ENCODE measurements at places on chromosomes 1 and 21.

DNA sequence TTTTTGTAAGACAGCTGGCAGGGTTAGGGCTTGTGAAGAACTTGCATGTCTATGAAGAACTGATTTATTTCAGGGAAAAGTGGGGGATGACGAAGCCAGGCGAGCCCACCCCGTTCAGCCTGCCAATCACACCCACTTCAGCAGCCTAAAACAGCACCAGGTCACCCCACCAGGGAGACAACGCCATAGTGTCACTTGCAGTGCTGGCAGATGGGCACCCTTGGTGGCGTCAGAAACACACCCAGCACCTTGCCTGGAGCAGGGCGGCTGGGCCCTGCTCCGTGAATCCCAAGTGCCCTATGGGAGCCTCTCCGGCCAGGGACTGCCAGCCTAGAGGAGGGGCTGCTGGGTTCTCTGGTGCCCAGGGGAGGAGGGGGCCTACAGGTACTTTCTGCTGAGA, 5.0 kb upstream of the NADK start:
- DNase-seq, result no peak

GRCh38 chr1:53304527-53304926, 23.3 kb downstream of the LRP8 start:
- no peak for DNase-seq

GRCh38 chr1:59635097-59635496, 179.7 kb upstream of the HOOK1 start:
- no peak for DNase-seq

GRCh38 chr1:150507912-150508864, at the start of gene ECM1:
TSS of gene ECM1 (plus strand) at chr1:150508109. CDS start at chr1:150508210, 101 bp downstream.
- DNase-seq, result peak; percentile 87

DNA sequence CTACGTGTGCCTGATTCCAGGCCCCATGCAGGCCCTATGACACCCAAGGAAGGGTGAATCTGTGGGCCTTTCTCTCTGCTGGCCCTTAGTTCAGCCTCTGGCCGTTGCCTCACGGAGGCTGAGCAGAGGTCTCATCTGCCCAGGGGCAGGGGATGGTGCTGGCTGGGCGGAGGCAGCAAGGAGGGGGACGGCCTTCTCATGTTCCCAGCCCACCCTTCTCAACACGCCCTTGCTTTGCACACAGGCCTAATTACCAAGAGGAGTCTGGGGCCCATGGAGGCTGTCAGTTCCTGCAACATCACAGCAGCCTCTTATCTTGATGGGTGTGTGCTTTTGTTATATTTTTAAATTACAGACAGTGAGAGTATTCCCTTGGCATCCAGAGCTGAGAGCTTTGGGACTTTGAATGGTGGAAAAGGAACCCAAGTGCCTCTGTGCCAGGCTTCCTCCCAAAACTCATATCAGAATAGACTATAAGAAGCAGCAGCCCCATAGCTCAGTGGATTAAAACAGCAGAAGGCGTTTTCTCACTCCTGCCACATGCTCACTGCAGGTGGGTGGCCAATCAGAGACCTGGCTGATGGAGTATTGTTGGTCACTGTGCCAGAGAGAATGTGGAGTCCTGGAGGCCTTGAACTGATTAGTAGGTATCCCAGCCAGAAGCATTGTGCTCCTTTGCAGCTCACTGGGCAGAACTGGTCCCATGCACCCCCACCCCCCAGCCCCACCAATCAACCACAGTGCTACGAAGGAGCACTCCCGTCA, 164.9 kb downstream of the CAMTA1 start:
- DNase-seq, result no peak

DNA sequence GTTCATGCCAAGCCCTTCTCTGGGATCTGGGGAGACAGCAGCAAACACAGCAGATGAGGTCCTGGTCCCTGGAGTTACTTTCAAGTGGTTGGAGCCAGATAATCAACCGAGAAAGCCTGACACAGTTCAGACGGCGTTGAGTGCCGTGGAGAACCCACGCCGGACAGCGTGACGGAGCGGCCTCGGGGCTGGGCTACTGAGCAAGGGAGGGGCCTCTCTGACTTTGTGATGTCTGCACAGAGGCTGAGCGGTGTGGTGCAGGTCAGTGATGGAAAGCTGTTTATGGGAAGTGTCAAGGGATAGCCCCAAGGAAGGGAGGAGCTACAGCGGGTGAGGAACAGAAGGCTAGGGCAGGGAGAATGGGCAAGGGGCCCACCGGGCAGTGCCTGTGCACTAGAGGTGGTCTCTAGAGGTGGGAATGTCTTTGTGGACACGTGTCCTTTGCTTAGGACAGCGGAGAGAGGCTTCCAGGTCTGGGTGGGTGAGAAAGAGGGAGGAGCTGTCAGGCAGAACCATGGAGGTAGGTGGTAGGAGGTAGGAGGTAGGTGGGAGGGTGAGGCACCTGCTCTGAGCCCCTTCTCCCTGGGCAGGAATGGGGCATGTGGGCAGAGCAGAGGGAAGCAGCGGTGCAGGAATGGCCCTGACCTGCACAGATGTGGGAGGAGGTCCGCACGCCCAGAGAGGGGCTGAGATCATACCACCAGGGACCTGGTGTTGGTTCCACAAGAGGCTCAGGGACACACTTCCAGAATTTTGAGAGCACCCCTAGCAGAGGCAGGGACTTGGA, 62.8 kb downstream of the RUNX3 start:
- no peak for DNase-seq

- no peak for DNase-seq
These were observed 70.4 kb downstream of the DMAP1 start for GRCh38 chr1:44283524-44284173.

DNA sequence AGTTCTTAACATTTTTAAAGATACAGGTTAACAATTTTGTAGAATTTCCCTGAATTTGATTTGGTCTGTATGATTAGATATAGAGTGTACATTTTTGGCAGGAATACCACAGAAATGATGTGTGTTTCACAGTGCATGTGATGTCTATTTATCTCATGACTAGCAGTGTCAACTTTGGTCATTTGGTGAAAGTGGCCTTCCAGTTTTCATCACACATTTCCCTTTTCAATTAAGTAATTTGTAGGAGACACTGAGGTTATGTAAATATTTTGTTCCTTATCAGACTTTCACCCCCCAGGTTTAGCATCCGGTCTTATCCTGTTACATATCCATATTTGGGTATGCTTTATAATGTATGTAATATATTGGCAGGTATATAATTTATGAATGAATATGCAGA, 41.8 kb downstream of the MAP3K7CL start:
- no peak for DNase-seq

GRCh38 chr1:46903481-46903880, 37.8 kb downstream of the CYP4A11 start:
- no peak for DNase-seq

DNA sequence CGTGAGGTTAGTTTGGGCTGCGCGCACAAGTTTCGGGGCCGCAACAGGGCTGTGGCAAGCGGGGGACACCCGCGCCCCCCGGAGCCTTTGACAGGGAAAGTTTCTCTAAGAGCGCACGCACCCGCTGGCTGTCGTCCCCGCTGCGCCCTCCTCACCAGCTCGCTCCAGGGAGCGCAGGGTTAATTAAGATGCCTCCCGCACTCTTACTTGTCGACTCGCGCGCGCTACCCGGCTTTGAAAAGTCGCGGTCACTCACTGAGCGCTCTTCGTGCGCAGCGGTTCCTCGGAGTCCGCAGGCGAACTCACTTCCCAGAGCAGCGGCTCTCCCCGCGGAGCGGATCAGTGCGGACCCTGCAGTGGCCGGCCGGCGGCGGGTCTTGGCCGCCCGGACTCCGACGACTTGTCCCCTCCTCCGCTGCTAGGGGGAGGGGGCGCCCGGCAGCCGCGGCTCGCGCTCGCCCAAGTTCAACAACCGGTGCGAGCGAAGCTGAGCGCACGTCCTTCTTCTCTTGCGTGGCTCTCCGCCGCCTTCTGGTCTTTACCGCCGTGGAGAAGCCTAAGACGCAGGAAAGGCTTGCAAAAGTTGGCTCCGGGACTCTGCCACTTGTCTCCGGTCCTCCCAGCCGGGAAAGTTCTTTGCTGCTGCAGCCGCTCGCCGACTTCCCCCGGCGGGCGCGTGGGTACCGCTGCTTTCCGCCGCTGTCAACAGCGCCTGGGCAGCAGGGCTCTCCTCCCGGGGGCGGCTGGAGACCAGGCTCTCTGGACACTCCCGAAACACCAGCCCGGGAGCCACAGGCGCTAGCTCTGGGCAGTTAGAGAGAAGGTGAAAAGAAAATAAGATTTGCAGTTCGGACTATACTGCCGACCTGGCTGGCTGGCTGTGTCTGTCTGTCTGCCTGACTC, 506 bp downstream of the JUN start:
- DNase-seq, result peak; percentile 86

DNA sequence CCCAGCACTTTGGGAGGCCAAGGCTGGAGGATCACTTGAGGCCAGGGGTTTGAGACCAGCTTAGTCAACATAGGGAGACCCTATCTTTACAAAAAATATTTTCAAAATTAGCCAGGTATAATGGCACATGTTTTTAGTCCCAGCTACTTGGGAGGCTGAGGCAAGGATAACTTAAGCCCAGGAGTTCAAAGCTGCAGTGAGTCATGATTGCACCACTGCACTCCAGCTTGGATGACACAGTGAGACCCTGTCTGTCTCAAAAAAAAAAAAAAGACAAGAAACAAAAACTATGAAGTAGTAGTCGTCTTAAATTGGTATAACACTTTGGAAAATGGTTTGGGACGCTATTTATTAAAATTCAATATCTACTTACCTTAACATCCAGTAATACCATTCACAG, 7.7 kb downstream of the AIM2 start:
- DNase-seq, result no peak

DNA sequence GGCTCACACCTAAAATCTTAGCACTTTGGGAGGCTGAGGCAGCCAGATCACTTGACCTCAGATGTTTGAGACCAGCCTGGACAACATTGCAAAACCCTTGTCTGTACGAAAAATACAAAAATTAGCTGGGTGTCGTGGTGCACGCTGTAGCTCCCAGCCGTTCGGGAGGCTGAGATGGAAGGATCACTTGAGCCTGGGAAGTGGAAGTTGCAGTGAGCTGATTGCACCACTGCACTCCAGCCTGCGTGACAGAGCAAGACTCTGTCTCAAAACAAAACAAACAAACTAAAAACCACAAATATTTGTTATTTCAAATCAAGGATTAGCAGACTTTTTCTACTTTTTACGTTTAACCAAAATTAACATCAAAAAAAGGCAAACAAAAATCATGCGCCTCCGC, 31.3 kb downstream of the INKA2 start:
- DNase-seq, result no peak

- no peak for DNase-seq
These were observed 219.8 kb upstream of the DUSP10 start for GRCh38 chr1:221961532-221962292.

GRCh38 chr1:4745560-4745959, 91.2 kb downstream of the AJAP1 start:
- DNase-seq, result no peak

GRCh38 chr1:94614168-94614815, 72.7 kb upstream of the F3 start:
- DNase-seq, result no peak

DNA sequence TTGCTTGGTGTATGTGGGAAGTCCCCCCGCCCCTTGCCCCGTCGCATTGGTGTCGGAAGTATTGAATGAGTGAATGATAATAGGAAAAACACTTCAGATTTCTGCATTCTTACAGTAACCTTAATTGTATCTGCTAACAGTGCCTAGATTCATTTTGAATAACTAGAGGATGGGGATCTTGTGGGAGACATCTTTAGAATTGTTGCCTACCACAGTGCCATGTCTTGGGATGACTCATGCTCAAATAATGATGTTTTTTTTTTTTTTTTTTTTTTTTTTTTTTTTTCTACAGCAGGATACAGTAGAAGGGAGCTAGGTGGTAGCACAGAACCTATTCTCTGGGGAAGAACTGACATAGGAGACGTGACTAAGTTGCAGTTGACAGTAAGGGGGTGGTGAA, 237.9 kb downstream of the USP25 start:
- DNase-seq, result no peak

DNA sequence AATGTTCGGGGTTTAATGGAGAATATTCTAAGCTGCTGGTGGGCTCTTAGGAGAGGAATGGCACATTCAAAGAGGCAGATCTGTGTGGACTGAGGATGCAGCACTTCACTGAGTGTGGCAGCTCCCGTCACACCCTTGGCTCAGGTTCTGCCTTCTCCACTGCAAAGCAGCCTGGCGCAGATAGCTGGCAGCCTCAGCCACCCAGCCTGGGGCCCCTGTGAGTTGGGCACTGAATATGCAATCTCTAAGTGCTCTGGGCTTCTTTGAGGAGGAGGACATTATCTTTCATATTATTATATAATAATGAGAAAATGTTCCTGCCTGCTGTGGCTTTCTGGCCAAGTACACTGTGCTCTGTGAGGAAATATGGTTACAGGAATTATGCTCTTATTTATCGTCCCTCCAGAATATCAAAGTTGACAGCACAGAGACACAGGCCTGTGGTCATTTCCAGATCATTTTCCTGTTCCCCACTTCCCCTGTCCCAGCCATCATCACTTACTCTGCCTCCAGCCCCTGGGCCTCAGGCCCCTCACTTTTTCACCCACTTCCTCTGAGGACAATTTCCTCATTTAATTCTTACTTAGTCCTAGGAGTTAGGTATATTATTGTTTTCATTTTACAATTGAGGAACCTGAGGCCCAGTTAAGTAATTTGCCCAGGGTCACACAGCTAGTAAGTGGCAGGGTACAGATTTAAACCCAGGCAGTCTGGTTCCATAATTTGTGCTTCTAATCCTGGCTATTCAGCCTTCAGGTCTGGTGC, 53.6 kb downstream of the MAB21L3 start:
- no peak for DNase-seq

DNA sequence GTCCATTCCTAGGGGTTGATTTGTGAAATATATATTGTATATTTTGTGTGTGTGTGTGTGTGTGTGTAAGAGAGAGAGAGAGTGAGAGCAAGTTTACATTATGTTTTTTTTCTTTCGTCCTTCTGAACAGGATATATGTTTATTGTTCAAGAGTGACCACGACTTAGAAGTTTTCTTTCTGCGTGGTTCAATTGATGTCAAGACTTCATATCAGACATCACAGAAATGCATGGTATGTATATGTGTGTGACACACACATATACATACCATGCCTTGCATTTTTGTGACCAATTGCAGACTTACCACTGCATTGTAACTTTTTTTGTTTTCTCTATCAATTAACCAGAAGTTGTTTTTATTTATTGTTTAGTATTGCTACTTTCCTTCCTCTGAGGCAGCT, 2.5 kb downstream of the RASAL2 start:
- no peak for DNase-seq

GRCh38 chr1:216723274-216723780, at the start of gene ESRRG:
TSS of gene ESRRG (minus strand) at chr1:216723429. CDS start at chr1:216723299, 130 bp downstream.
- DNase-seq, result no peak
